ENCODE measurements at places on chromosomes 7 and 10. TPM values are rescaled to one million over a fixed set of nuclear protein-coding genes. Genes with fewer than 3 reads are reported as not detected.

GRCh38 chr10:7340179-7340874, 70.5 kb downstream of the SFMBT2 start:
- H3K36me3 ChIP-seq = no peaks in the 10 kb centered on the region
- H3K4me3 ChIP-seq = no peak overlapping the region
- H3K4me1 ChIP-seq = no peaks in the 10 kb centered on the region
- no peak for DNase-seq
- no peaks in the 10 kb centered on the region for H3K27me3 ChIP-seq

DNA sequence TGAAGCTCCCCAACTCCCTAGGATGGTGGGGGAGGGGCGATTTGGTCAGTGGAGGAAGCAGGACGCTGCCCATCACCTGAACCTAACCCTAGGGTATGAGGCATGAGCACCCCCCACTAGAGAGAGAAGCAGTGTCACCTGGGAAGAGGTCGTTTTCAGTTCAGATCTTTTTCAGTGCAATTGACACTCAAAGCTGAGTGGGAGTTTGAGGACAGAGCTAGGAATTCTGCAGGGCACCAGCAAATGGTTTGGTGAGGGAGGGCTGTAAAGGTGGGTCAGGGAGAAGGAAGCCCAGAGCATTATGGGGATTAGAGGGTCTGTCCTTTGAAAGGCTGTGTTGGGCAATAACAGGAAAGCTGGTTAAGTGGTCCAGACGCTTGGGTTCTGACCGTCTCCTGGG, 10.9 kb downstream of the BPGM start:
- peaks cover 13% of the 10 kb centered on the region for H3K36me3 ChIP-seq
- no peak overlapping the region for H3K27ac ChIP-seq
- H3K4me3 ChIP-seq = no peak overlapping the region
- no peaks in the 10 kb centered on the region for H3K27me3 ChIP-seq

GRCh38 chr7:90692396-90692795, 96.3 kb downstream of the CDK14 start:
- no peaks in the 10 kb centered on the region for H3K36me3 ChIP-seq
- H3K4me3 ChIP-seq = no peak overlapping the region
- no peak for DNase-seq
- no peaks in the 10 kb centered on the region for H3K4me1 ChIP-seq
- H3K27ac ChIP-seq = no peak overlapping the region

DNA sequence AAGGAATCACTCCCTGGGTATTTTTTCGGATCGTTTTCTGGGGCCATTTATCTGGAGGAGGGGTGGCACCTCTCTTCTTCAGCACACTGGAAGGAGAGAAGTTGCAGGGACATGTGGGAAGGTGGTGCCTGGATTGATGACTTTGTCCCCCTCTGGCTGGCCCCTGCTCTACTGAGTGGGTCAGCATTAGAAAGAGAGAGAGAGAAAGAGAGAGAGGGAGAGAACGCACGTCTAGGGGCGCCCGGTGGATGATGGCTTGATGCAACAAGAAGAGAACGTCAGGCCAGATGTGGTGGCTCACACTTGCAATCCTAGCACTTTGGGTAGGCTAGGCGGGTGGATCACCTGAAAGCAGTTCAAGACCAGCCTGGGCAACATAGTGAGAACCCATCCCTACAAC, 5.5 kb upstream of the MUC12 start:
- H3K27ac ChIP-seq = no peak overlapping the region
- H3K27me3 ChIP-seq = peaks cover 65% of the 10 kb centered on the region
- peaks cover 12% of the 10 kb centered on the region for H3K4me1 ChIP-seq
- no peak for DNase-seq
- no peak overlapping the region for H3K4me3 ChIP-seq

ATOH7 gene
- total RNA-seq = not detected

DNA sequence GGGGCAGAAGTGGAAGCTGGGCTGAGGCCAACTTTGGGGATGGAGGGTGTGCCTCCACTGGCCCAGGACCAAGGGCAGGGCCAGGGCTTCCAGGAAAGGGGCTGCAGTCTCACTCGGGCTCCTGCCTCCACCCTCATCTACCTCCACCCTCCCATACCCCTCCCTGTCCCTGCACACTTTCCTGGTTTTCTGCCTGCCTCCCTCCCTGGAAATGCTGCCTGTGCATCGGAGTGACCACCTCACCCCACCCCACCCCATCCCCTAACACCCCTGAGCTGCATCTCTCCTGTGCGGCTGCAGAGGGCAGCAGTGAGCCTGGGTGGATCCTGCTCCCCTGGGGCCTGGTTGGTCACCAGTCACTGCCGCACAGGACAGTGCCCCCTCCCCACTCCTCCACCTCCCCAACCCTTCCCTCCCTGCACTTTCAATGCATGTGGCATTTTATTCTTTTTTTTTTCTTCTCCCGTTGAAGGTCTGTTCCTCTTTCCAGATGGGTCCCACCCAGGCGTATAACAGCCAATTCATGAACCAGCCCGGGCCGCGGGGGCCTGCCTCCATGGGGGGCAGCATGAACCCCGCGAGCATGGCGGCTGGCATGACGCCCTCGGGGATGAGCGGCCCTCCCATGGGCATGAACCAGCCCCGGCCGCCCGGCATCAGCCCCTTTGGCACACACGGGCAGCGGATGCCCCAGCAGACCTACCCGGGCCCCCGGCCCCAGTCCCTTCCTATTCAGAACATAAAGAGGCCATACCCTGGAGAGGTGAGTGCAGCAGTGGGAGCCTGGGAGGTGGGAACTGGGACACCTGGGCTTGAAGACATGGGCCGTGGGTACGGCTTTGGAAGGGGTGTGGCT, 54.1 kb upstream of the PPIF start:
- peaks cover 68% of the 10 kb centered on the region for H3K36me3 ChIP-seq
- no peaks in the 10 kb centered on the region for H3K27me3 ChIP-seq
- H3K4me1 ChIP-seq = peaks cover 34% of the 10 kb centered on the region
- peak overlapping the region; percentile 74 for H3K27ac ChIP-seq
- DNase-seq = no peak

PRF1 gene
- total RNA-seq = 32.3 TPM

DNA sequence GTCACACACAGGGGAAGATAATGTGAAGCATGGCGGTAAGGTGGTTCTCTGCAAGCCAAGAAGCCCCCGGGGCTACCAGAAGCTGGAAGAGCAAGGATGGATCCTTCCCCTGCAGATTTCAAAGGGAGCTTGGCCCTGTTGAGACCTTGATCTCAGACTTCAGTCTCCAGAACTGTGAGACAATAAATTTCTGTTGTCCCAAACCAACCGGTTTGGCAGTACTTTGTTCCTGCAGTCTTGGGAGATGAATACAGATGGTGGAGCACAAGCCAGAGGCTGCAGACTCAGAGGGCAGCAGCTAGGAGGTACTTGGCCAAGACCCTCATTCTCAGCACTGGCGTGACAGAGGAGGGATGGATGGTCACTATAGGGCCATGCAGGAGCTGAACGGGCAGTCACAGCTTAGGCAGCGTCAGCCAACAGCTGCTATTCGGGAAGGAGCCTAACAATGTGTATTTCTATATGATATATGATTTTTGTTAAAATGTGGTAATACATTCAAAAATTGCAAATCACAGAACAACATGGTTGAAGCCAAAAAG, 387.3 kb downstream of the TNS3 start:
- H3K27me3 ChIP-seq = no peaks in the 10 kb centered on the region
- H3K4me3 ChIP-seq = no peak overlapping the region
- no peaks in the 10 kb centered on the region for H3K4me1 ChIP-seq
- no peaks in the 10 kb centered on the region for H3K36me3 ChIP-seq

STEAP2 gene
- 11.5 TPM for total RNA-seq

GRCh38 chr10:132542086-132542775, 4.6 kb downstream of the INPP5A start:
- no peaks in the 10 kb centered on the region for H3K36me3 ChIP-seq
- H3K27ac ChIP-seq = no peak overlapping the region
- no peak overlapping the region for H3K4me3 ChIP-seq
- H3K27me3 ChIP-seq = no peaks in the 10 kb centered on the region
